ENCODE measurements at places on chromosomes 11 and 22.

GRCh38 chr11:73239111-73239521 lies 21.0 kb downstream of the P2RY2 start:
- no peaks in the 10 kb centered on the region for H3K36me3 ChIP-seq
- H3K4me3 ChIP-seq, result no peak overlapping the region
- no peaks in the 10 kb centered on the region for H3K4me1 ChIP-seq

DNA sequence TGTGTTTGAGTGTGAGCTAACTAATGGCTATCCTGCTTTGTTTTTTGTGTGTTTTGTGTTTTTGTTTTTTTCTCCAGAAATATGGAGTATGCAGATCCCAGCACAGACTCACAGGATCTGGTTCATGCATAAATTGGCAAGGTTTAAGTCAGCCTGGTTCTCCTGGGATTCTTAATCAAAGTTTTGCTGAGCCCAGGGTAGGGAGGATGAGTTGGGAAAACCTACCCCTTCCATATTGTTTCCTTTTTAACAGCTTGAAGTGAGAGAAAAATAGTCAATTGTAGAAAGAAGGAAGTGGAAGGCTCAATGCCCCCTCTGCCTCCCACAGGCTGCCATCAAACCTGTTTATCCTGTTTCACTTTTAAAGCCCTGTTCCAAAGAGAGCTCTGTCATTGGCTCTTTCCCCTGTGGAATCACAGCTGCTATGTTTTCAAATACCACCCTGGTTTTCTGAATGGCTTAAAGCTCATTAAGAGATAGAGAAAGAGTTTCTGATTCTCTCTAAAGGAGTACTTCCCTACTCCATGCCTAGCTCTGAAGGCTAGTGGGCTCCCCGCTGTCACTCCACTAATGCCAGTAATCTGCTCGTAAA lies 23.4 kb upstream of the CADM1 start:
- DNase-seq, result no peak
- no peak overlapping the region for H3K4me3 ChIP-seq
- H3K4me1 ChIP-seq, result no peaks in the 10 kb centered on the region
- peak overlapping the region; percentile 34 for H3K27ac ChIP-seq

- DNase-seq, result no peak
- H3K4me1 ChIP-seq, result no peaks in the 10 kb centered on the region
- H3K36me3 ChIP-seq, result no peaks in the 10 kb centered on the region
- H3K27ac ChIP-seq, result no peak overlapping the region
- H3K27me3 ChIP-seq, result no peaks in the 10 kb centered on the region
- H3K4me3 ChIP-seq, result no peak overlapping the region
These were observed 60.3 kb upstream of the YWHAH start for GRCh38 chr22:31883989-31884388.

GRCh38 chr11:78037056-78037455 lies 14.0 kb upstream of the KCTD14 start:
- no peak overlapping the region for H3K4me3 ChIP-seq
- H3K4me1 ChIP-seq, result peaks cover 15% of the 10 kb centered on the region

GRCh38 chr11:27216270-27217149 lies 146.5 kb downstream of the CCDC34 start:
- no peaks in the 10 kb centered on the region for H3K27me3 ChIP-seq
- H3K4me3 ChIP-seq, result no peak overlapping the region
- no peak for DNase-seq
- H3K27ac ChIP-seq, result peak overlapping the region; percentile 35

DNA sequence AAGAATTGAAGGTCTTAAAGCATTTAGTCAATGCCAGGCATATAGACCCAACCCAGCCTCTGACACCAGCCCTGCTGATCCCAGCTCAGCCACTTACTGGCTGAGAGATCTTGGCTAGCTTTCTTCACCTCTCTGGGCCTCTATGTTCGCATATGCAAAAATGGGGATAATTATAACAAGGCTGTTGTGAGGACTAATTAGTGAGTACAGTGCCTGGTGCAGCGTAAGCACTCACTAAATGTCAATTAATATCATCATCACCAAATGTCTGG lies 10.5 kb downstream of the CHST1 start:
- H3K4me1 ChIP-seq, result no peaks in the 10 kb centered on the region
- no peaks in the 10 kb centered on the region for H3K36me3 ChIP-seq
- no peak overlapping the region for H3K27ac ChIP-seq
- H3K27me3 ChIP-seq, result peaks cover 26% of the 10 kb centered on the region
- no peak overlapping the region for H3K4me3 ChIP-seq
- DNase-seq, result no peak

DNA sequence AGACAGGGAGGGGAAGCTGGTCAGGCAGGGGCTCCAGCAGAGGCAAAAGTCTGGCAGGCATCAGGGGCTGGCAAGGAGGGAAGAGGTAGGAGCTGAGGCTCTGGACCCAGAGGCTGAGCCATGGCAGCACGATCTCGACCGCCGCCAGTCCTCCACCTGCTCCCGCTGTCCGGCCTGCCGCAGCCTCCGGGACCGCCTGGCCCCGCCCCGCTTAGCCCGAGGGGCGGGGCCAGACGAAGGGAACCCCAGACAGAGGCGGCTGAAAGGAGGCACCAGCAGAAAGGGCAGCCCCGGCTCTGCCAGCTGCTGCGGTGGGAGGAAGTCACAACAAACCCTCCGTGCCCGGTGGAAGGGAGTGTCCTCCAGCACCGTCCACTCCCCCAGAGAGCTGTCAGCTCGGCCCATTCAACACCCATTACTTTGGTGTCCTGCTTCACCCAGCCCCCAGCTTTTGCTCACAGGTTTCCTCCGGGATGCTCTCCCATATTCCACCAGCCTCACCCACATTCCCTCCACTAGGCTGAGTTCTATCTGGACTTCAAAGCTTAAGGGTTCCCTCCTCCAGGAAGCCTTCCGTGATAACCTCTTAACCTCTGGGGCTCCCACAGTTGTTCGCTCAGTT lies at the start of gene MFNG:
MFNG (minus strand) TSS at position 161 of the 622 bp plus-strand sequence. CDS start 207 bp downstream, outside the sequence.
- H3K36me3 ChIP-seq, result no peaks in the 10 kb centered on the region
- H3K4me3 ChIP-seq, result peak within 1 kb of the TSS; percentile 62
- H3K27ac ChIP-seq, result no peak within 1 kb of the TSS
- peak; percentile 48 for DNase-seq
- no peaks in the 10 kb centered on the region for H3K27me3 ChIP-seq
- peaks cover 5% of the 10 kb centered on the region for H3K4me1 ChIP-seq

- H3K36me3 ChIP-seq, result no peaks in the 10 kb centered on the region
- no peak overlapping the region for H3K27ac ChIP-seq
- no peak overlapping the region for H3K4me3 ChIP-seq
- no peaks in the 10 kb centered on the region for H3K4me1 ChIP-seq
These were observed 27.7 kb upstream of the CHRM1 start for GRCh38 chr11:62948765-62949320.

GRCh38 chr11:106160494-106160893 lies 83.0 kb downstream of the AASDHPPT start:
- H3K4me1 ChIP-seq, result no peaks in the 10 kb centered on the region
- H3K27ac ChIP-seq, result no peak overlapping the region
- no peaks in the 10 kb centered on the region for H3K36me3 ChIP-seq
- no peak overlapping the region for H3K4me3 ChIP-seq

DNA sequence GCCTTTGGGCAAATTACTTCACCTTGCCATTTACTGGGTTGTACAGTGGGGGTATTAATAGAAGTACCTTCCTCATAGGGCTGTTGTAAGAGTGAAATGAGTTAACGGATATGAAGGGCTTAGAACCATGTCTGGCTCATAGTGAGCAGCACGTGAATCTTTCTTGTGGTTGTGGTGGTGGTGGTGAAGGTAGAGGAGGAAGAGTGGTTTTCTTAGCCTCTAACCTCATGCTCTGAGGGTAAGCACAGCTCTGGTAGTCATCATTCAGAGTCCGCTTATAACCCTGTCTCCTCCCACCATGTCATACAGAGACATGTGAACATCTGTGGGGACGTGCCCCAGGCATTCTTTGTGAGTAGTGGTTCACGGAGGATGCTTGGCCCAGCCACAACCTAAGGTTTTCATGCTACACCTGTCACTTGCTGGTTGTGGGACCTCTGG lies 43.6 kb downstream of the TEAD1 start:
- no peaks in the 10 kb centered on the region for H3K27me3 ChIP-seq
- no peak for DNase-seq
- no peaks in the 10 kb centered on the region for H3K4me1 ChIP-seq
- no peak overlapping the region for H3K27ac ChIP-seq

DNA sequence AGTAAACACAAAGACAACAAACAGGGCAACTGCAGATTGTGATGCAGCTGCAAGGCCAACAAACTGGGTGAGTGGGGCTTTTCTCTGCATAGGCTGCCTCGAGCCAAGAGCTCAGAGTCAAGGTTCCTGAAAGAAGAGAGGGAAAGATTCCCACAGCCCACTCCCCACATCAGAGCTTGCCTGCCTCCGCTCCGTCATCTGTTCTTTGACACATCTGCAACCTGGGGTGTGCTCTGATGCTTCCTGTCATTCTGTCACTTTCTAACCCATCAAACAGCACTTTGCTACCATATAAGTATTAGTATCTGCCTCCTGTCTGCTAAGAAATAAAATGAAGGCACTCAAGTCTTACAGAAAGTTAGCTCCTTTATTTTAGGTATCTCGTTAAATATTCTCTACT lies 46.9 kb downstream of the C22orf31 start:
- no peaks in the 10 kb centered on the region for H3K36me3 ChIP-seq
- H3K27ac ChIP-seq, result no peak overlapping the region
- no peak for DNase-seq
- no peaks in the 10 kb centered on the region for H3K27me3 ChIP-seq
- no peak overlapping the region for H3K4me3 ChIP-seq
- no peaks in the 10 kb centered on the region for H3K4me1 ChIP-seq

DNA sequence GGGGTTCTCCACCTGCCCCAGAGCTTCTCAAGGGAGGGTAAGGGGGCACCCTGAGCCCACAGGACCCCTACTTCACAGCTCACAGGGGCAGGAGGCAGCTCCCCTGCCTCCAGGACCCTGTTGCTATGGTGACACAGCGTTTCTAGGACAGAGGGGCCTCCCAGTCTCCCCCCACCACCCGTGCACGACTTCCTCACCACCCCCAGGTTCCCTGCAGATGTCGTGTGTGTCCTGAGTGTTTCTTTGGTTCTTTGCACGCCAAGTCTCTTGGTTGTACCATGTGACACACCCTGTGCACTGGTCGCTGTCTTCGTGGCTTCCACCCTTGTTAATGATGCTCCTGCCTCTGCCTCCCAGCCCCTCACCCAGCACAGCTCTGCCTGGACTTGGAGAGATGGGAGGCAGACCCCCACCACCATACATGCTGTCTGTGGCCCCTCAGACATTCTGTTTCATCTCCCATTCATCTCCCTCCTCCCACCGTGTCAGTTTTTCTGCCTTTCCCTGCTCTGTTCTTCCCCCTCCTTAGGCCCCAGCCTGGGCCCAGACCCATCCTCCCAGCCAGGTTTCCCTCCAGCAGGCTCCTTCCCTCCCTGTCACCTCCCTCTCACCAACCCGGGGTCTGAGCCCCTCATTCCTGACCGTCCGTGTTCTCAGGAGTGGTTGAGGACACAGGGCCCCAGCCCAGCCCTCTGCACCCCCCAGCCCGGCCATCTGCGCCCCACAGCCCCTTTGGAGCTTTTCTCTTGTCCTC lies 24.5 kb upstream of the RAB1B start:
- no peak overlapping the region for H3K4me3 ChIP-seq
- H3K27me3 ChIP-seq, result no peaks in the 10 kb centered on the region
- H3K36me3 ChIP-seq, result no peaks in the 10 kb centered on the region
- no peaks in the 10 kb centered on the region for H3K4me1 ChIP-seq

DNA sequence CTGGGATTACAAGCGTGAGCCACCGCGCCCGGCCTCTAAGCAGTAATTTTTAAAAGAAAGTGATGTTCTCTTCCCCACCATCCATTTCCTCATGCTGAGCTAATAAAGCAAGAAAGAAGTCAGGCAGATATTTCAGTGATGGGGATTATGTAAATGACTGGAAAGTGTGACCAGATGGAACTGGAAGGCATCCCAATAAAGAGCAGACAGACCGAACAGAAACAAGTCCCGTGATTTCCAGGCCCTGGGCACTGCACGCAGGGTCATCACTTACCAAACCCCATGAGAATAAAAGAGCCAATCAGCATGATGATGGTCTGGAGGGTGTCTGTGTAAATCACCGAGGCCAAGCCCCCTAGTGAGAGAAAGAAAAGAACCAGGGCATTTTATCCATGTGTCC lies 18.2 kb downstream of the SLC5A4 start:
- H3K4me3 ChIP-seq, result no peak overlapping the region
- no peak for DNase-seq
- no peaks in the 10 kb centered on the region for H3K27me3 ChIP-seq
- no peak overlapping the region for H3K27ac ChIP-seq
- H3K4me1 ChIP-seq, result no peaks in the 10 kb centered on the region

- no peaks in the 10 kb centered on the region for H3K4me1 ChIP-seq
- H3K36me3 ChIP-seq, result no peaks in the 10 kb centered on the region
- no peak overlapping the region for H3K4me3 ChIP-seq
- no peak for DNase-seq
- no peaks in the 10 kb centered on the region for H3K27me3 ChIP-seq
These were observed 52.7 kb downstream of the TBC1D22A start for GRCh38 chr22:46815132-46815531.

DNA sequence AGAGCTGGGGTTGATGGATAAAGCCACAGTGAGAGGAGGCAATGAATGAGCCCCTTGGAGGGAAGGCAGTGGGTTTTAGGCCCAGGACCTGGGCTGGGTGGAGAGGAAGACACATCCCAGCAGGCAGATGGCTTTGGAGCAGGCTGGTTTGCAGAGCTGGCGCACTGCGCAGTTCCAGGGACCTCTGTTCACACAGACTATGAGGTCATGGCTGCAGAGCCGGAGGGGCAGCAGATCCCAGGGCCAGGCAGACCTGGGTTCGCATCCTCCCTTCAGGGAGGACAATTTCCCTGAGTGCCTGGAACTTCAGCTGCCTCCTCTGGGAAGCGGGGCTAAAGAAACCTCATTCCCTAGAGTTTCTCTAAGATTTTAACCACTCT lies 28.2 kb upstream of the DGKZ start:
- H3K4me3 ChIP-seq, result no peak overlapping the region
- DNase-seq, result no peak
- H3K27me3 ChIP-seq, result no peaks in the 10 kb centered on the region

GRCh38 chr11:66157182-66157864 lies 87.3 kb downstream of the PACS1 start:
- no peaks in the 10 kb centered on the region for H3K27me3 ChIP-seq
- no peak overlapping the region for H3K27ac ChIP-seq
- no peaks in the 10 kb centered on the region for H3K4me1 ChIP-seq
- no peaks in the 10 kb centered on the region for H3K36me3 ChIP-seq
- H3K4me3 ChIP-seq, result no peak overlapping the region
- no peak for DNase-seq

DNA sequence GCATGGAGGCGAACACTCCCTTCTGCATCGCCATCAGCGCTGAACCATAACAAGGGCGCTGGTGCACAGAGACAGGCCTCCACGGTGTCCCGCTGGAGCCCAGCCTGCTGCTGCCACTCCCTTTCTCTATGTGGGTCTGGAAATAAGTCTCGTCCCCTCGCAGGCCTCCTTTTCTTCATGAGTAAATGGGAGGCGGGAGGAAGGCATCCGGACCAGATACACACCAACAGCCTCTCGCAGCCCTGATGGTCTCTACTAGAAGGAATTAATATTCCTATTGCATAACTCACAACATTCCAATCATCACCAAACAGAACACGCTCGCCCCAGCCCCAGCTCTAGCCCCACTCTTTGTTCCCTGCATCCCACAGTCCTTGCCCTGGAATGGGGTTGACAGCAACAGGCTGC lies 14.9 kb downstream of the RASD2 start:
- H3K4me1 ChIP-seq, result no peaks in the 10 kb centered on the region
- no peak overlapping the region for H3K27ac ChIP-seq
- H3K4me3 ChIP-seq, result no peak overlapping the region
- no peak for DNase-seq
- H3K27me3 ChIP-seq, result no peaks in the 10 kb centered on the region

GRCh38 chr22:23133922-23134321 lies 7.9 kb downstream of the RSPH14 start:
- H3K27ac ChIP-seq, result no peak overlapping the region
- no peaks in the 10 kb centered on the region for H3K4me1 ChIP-seq
- H3K27me3 ChIP-seq, result no peaks in the 10 kb centered on the region
- no peaks in the 10 kb centered on the region for H3K36me3 ChIP-seq
